ENCODE measurements at places on chromosomes 4 and X.

DNA sequence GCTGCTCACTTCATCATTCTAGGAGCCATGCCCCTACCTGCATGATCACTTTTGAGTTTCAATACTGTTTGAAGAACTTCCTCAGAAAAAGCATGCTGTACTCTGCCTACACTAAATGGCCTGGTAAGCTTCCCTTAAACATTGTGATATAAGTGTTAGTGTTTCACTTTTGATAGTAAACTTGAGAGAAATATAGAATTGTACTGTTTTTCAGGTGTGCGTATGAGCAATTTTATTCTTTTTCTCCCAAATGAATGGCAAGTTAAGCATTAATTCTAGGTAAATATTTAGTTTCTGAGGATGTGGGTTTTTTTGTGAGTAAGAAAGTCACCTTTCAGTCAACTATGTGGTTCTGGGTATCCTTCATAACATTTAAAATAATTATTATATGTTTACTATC, 484.5 kb downstream of the IL15 start:
- no peak for DNase-seq

DNA sequence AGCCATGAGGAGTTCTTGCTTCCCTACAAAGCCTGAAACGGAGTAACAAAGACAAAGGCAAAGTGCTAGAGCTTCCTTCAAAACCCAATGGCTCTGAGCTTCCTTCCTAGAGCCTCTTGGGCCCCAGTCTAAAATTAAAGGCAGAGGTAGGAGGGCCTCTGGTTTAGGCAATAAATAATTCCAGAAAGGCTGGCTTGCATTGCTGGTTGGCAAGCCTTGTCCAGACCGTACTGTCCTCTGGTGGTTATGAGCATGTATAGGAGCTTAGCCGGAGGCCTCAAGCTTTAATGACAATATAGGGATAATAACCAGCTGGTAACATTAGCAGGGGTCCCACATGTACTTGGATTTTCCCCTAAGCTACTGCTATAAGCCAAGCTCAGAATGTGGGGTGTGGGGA, 237.3 kb downstream of the AR start:
- DNase-seq: no peak

DNA sequence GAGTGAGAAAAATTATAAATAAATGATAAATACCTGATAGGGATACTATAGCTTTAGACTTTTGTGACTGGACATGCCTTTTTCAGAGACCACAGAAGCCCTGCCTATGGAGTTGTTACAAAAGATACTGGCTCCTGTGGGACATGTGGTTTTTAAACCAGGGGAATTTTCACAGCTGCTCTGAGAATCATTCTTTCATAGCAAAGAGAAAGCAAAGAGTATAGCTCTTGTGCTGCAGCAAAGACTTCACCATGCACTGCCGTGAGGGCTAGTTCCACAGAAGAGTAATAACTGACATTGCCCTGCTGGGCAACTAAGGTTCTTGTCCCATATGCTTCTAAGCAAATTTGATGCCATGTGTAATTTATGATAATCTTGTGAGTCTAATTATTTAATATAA, 98.2 kb downstream of the MAPK10 start:
- DNase-seq: no peak

GRCh38 chr4:87545052-87545451, 15.9 kb upstream of the SPARCL1 start:
- no peak for DNase-seq

GRCh38 chr4:105551965-105552746, at the start of gene ARHGEF38:
Gene ARHGEF38, plus strand, starts transcription at chr4:105552620. Its CDS starts 146 bp downstream, at chr4:105552766.
- DNase-seq: no peak

GRCh38 chrX:43703211-43703791, 47.2 kb downstream of the MAOA start:
- DNase-seq: no peak

- no peak for DNase-seq
Observed at GRCh38 chr4:4859799-4860599, 534 bp downstream of the MSX1 start.

GRCh38 chr4:20493761-20494353, 206.4 kb upstream of the PACRGL start:
- no peak for DNase-seq

DNA sequence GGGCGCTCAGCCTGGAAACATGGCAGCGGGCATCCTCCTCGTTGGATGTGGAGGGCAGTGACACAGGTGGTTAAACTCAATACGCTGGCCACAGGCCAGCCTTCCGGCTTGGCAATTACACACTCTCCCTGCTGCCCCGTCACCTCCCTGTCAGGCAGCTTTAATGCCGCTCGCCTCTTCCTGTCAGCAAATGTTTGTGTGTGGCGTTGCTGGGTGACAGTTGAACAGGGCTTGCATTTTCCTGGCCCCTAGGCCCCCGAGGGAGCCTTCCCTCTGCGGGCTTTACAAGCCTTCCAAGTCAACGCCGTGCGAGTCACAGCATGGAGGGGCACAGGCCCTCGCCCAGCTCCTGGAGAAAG, 620.0 kb downstream of the BCOR start:
- DNase-seq: no peak

GRCh38 chr4:184163813-184164212, 53.9 kb downstream of the ENPP6 start:
- DNase-seq: peak; percentile 39

DNA sequence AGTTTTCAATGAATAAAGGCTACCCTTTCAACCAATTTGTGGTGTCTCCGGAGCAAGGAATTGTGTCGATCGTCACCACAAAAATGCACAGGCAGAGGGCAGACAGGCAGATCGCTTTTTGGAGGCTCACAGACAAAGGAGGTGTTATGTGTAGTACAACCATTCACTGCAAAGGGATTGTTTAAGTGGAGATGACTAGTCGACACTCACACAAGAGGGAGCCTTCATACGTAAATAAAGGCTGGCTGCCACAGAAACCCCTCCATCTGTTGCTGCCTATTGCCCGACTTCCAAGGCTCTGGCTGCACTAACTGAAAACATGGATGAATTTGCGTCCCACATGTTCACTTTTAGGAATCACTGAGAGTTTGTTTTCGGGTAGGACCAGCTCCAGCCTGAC, 281.1 kb downstream of the NKX6-1 start:
- DNase-seq: no peak

GRCh38 chr4:5660185-5660584, 48.2 kb downstream of the EVC2 start:
- DNase-seq: no peak

DNA sequence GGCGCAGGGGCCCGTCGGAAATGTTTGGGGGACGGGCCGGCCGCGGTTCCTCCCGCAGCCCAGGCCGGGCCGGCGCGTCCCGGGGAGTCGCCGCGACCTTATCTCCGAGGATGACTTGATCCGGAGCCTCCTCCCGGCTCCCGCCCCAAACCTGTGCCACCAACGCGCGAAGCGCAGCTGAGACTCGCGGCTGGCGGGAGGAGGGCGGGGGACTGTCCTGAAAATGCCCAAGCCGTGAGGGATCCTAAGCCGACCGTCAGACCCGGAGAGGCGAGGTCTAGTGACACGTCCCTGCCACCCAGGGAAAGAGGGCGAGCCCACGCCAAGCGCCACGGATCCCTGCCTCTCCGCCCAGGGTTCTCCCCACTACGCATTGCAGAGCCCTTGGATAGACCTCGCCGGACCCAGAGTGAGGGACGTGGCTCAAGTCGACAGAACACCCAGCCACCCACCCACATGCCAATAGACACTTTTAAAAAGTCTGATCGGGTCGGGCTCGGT, 26.9 kb downstream of the UTP14A start:
- DNase-seq: no peak

DNA sequence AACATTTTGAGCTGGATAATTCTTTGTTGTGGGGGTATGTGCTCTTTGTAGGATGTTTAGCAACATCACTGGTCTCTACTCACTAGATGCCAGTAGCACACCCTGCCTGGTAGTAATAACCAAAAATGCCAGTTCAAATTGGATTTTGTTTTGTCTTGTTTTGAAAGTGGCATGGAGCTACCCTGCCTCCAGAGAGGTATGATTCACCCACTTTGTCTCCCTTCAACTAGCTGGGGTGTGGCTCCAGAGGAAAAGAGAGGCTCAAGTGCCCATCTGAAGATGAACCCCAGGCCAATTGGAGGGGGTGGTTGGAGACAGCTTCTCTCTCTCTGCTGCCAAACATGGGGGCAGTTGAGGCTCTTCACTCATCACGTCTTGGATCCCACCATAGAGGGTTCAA, 34.5 kb downstream of the NIPAL1 start:
- no peak for DNase-seq

DNA sequence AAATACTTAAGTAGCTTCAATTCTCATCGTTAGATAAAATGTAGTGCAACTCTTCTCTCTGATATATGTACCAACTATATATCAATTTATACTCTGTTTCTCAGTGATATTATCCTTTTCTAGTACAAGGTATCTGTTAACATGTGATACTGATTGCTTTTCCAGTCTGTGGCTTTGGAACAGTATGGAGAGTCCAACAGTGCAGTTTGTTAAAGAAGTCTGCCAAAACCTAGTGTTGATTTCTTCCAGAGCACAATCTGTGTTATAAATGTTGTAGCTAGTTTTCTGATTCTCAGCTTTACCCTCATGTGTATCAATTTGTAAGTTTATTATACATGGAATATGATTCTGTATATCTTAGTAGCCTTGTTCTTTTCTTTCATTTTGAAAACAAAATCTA, 465.0 kb downstream of the IL15 start:
- no peak for DNase-seq

GRCh38 chr4:95288552-95288951, 260.2 kb downstream of the UNC5C start:
- no peak for DNase-seq

- DNase-seq: no peak
Observed at GRCh38 chr4:107737450-107737849, 17.4 kb upstream of the PAPSS1 start.

DNA sequence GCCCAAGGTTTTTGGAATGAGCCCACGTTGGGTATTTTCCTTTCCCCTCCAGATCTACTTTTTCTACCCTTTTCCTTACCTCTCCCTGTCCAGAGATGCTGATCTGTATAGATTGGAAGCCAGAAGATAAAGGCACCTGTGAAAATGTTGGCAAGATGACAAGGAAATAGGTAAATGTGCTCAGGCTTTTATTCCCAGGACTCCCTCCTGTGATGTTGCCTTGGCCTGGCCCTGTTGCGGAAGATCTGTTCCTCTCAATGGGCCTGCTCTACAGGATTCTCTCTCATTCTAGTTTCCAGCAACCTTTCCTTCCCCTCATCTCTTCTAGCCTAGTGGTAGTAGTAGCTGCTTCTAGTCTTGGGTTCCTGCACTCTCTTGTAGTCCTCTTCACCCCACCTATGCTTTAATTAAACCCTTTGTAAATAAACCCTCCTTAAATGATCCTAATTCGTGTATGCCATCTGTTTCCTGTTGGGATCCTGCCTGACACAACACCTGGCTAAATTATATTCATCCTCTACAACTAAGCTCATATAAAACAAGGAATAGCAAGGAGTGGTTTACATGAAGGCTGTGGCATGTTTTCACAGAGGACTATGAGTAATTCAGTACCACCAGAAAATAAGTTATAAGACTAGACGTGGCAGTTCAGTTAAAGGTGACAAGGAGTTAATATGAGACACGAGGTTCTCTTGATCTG, 95.7 kb upstream of the MAOA start:
- DNase-seq: no peak

DNA sequence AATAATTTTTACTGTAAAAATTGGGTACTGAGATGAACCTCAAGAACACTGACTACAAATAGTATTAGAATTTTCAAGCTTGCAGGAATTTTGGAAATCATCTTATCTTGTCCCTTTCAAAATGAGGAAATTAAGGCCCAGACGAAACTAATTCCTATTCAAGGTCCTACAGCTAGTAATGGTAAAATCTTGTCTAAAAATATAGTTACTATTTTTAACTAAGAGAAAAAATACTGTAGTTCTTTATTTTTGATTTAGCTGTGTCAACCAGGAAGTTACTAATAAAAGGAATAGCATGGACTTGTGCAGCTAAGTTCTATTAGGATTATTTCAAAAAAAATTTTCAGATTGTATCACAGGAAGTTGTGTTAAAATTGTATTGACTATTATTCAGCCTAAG, 12.7 kb downstream of the PRIMPOL start:
- no peak for DNase-seq

GRCh38 chr4:153785910-153786721, 2.8 kb downstream of the SFRP2 start:
- DNase-seq: no peak

GRCh38 chrX:6120329-6120728, 108.3 kb downstream of the NLGN4X start:
- no peak for DNase-seq

DNA sequence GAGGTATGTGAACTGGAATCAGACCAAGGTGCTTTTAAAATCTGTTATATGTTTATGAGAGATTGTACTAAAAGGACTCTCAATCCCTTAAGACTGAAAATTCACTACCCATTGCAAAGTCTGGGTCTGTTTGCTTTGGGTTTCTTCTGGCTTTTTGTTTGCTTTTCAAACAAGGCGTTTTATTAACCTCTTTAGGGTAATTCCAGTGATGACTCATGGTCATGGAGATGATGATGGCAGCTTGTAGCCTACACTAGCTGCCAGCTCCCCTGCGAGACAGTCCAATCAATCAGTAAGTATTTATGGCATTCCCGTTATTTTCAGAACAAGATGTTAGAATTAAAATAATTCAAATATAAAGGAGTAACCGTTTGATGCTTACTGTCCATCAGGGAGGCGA, 643.8 kb upstream of the FTHL17 start:
- no peak for DNase-seq

DNA sequence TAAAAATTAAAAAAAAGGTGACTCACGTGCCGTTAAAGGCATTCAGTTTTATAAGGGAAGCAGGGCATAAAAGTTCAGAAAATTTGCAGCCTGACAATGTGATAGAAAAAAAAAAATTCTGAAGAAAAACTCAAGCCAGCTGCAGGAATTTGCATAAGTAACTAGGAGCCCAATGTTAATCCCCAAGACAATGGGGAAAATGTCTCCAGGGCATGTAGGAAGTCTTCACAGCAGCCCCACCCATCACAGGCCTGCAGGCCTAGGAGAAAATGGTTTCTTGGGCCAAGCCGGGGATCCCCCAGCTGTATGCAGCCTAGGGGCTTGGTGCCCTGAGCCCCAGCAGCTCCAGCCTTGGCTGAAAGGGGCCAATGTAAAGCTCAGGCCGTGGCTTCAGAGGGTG, 31.2 kb downstream of the CHM start:
- DNase-seq: no peak

GRCh38 chr4:14176613-14177012, 549.1 kb upstream of the BOD1L1 start:
- DNase-seq: no peak

DNA sequence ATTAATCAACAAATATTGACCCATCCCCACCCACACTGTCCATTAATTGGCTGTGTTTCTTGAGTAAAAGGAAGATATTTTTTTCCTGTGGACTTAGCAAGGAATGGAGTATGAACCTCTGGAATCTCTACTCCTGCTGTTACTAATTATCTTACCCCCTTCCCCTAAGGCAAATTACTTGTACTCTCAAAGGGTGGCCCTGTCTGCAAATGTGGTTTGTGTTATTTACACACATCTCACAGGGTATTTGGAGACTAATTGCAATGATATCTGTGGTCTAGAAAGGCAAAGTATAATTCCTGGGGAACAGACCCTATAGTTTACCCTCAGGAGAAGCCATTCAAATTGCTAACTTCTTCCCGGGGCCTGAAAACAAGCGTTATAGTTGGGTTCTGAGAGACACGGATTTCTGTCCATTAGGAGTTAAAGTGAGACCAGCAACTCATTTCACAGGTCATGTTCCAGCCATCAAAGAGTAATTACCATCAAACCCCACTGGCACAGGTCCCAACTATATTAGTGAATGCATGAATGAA, 133.0 kb upstream of the RASGEF1B start:
- DNase-seq: no peak

Data from activated CD4-positive, alpha-beta memory T cell treated with anti-CD3 and anti-CD28 coated beads, Interleukin-2, amount 10 ng/mL, durations not matched to agents 7 days and 5 days (primary cell).